ENCODE measurements at places on chromosomes 16 and 17.

- DNase-seq, result no peak
These were observed 9.1 kb downstream of the SLX4 start for GRCh38 chr16:3602320-3602653.

DNA sequence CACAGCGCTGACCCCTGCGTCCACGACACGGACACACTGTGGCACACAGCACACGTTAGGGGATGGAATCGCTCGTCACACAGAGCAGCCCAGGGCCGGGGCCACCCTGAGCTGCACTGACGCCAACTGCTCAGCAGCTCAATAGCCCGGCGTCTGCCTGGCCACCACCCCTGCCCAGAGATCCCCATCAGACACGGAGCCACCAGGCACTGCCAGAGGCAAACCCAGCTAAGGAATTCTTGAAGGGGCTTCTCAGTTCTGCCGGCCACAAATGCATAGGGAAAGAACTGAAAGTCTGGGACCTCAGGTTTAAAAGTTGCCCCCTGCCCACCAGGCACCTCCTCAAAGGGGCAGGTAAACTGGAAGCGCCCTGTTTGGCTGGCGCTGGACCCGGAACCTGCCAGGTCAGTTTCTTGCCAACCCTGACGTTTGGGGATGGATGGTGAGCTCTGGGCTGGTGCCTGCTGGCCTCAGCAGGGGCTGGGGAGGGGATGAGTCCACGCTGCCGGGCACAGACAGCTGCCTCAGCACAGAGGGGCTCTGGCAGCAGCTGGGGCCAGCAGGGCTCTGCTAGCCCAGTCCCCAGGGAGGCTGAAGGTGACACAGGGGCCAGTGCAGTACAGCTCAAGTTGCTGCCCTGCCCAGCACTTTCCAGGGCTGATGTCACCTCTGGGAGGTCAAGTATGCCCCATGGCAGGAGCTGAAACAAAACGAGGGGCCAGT, 33.2 kb downstream of the TIMM22 start:
- DNase-seq, result no peak

DNA sequence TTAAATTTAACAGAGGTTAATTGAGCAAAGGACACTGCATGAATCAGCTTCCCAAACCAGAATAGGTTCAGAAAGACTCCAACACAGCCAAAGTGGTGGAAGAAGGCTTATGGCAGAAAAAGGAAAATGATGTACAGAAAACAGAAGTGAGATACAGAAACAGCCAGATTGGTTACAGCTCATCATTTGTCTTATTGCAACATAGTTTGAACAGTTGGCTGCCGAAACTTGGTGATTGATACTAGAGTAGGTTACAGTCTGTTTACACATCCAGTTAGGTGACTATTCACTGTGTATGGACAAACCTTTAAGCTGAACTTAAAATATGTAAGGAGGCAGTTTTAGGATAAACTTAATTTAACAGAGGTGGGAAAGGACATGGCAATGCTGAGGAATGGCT, 18.3 kb downstream of the TMEM100 start:
- DNase-seq, result no peak

DNA sequence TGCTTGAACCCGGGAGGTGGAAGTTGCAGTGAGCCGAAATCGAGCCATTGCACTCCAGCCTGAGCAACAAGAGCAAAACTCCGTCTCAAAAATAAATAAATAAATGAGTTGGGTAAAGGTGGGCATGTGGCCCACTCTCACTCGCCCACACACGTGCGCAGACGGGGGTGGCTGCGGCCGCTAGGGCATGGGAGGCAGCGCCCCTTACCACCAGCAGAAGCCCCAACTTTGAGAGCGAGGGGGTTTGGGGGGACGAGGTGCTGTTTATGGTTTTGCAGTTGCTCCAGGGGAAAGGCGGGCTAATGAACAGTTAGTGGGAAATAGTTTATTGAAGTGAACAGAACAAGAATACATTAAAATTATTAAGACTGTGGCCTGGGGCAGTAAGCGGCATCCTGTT, 14.9 kb upstream of the RBFOX3 start:
- DNase-seq, result no peak

GRCh38 chr16:27040732-27041131, 26.0 kb upstream of the C16orf82 start:
- no peak for DNase-seq

DNA sequence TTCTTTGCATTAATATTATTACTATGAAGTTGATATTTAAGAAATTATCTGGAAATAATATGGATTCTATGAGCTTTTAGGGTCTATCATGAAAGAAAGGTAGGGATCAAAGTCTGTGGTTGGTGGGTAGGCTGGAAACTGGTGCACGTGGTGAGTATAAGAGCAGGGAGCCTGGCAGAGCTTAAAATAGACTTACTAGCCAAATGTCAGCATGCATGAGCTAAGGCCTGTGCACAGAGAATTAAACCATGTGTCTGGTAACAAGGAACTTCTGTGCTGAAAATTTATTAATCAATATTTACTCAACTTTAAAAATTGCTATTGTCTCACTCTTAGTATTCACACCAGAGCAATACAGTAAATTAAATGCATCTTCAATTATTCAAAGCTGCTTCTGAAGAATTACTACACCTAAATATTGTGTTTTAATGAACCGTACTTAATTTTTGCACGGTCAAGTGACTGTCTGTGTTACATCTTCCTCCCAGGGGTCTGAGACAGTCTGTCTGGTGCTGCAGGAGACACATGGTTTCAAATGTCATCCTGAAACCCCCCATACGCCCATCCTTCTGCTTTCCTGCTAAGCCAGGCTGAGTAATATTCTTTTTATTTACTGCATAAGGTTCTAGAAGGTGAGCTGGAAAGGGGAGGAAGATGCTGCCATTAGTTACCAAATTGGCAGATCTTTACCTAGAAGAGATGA, 161.0 kb upstream of the NLRP1 start:
- no peak for DNase-seq

DNA sequence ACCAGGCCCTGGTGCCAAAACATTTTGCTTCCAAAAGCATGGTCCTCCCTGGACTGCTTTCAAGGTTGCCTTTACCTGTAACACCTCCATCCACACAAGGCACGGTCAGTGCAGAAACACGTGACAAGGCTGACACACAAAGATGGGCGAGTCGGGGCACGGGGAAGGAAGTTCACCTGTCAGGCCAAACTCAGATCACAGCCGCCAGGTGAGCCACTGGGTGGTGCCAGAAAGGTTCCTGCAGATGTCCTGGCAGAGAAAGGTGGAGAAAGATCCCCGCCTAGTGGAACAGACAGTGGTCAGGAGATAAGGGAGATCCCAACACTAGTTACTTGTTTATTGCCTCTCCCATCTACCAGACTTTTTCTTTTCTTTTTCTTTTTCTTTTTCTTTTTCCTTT, 155.3 kb downstream of the AIPL1 start:
- DNase-seq, result no peak

DNA sequence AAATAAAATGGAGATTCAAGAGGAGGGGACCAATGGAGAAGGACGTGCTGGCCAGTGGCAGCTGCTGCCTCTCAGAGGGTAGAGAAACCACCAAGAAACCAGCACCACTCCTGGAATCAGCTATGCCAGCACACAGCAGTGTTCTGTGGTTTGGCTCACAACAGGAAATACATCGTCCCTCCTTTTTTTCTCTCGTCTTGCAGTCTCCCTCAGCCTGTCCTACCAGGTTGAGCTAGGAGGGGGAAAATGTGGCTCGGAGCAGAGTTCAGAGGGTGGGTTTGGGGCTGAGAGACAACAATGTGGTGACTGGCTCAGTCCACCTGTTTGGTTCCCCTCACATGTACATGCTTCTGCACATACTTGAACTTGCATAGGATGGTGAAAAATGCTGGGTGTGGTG, 19.9 kb upstream of the SLC16A5 start:
- DNase-seq, result no peak

- DNase-seq, result no peak
These were observed 26.1 kb upstream of the TOB1 start for GRCh38 chr17:50892101-50892776.

- DNase-seq, result peak; percentile 33
These were observed 532 bp downstream of the KDM6B start for GRCh38 chr17:7834542-7834956.

DNA sequence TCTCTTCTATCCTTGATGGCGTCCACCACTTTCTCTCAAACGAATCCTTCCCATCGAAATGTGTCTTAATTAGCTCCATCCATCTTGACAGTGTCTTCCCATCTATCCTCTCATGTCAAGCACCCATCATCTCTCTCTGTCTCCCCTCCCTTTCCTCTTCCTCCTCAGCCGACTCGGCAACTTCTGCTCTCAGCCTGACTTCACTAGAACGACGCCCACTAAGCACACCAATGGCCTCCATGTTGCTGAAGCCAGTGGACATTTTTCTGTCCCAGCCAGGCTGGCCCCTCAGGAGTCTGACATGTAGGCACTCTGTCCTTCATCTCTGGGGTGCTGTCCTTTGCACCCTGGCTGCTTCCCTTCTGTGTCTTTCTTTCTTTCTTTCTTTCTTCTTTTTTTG, 2.5 kb upstream of the SPATA20 start:
- DNase-seq, result no peak

GRCh38 chr17:60060474-60060873, 18.2 kb downstream of the HEATR6 start:
- no peak for DNase-seq

GRCh38 chr16:3171855-3172593, 16.0 kb upstream of the OR1F1 start:
- peak; percentile 48 for DNase-seq

- DNase-seq, result no peak
These were observed 13.9 kb downstream of the GNGT2 start for GRCh38 chr17:49196520-49196919.

- DNase-seq, result peak; percentile 83
These were observed at the start of gene RAB34 for GRCh38 chr17:28717578-28718332. RAB34 (minus strand) TSS chr17:28717868; CDS start chr17:28717266, 602 bp downstream.

GRCh38 chr16:16131659-16132058, 91.6 kb downstream of the ABCC6 start:
- DNase-seq, result no peak

DNA sequence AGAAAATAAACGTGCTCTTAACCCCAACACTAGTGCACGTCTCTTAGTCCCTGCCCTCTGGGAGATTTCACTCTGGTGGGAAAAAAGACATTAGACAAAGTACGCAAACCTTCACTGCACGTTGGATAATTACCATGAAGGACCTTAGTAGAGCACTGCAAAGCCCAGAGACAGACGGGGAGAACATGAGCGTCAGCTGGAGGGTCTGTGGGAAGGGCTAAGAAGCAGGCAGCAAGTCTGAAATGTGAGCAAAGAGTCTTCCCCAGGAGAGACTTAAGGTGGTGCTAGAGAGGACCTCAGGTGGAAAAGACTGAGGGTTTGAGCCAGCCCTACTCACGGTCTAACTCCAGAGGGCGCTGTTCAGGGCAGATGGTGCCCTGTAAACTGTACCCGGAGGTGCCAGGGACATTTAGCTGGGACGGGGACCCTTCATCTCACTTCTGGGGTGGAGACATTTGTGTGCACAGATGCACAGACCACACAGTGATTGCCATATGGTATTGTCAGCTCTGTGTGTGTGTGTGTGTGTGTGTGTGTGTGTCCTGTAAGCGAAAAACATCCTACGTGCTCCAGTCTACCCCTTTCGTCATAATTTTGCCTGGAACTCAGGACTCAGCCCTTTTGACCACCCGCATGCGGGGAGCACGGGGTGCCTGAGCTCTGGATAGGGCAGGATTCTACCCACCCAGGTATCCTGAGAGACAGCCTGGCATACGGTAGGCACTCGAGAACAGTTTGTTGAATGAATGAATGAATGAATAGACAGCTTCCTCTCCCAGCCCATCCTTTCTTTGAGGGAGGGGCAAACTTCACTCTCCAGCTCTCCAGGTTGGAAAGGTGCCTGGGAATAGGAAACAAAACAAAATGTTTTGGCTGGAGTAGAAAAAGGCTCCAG, 10.1 kb upstream of the STAC2 start:
- DNase-seq, result peak; percentile 83

- no peak for DNase-seq
These were observed 7.6 kb downstream of the SCPEP1 start for GRCh38 chr17:56985371-56986162.

- DNase-seq, result no peak
These were observed 41.5 kb downstream of the CPNE2 start for GRCh38 chr16:57133886-57134285.

- no peak for DNase-seq
These were observed 24.9 kb downstream of the SAP30BP start for GRCh38 chr17:75691801-75692626.

DNA sequence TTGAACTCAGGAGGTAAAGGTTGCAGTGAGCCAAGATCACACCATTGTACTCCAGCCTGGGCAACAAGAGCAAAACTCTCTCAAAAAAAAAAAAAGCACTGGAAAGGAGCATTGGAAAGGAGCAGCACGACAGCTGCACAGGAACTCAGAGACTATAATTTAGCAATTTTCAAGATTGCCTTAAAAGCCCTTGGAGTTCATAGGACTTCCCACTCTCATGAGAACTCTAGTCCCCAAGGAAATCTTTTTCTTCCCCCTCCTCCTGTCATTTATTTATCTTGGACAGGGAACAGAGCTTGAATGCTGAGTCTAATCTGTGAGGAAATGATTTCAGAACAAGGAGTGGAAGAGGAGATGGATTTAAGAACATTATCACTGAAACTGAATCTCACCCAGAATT, 69.0 kb downstream of the PLXDC1 start:
- DNase-seq, result peak; percentile 67

GRCh38 chr17:70024253-70024652, 50.8 kb upstream of the KCNJ16 start:
- no peak for DNase-seq

- DNase-seq, result no peak
These were observed 42.1 kb downstream of the TK2 start for GRCh38 chr16:66507731-66508239.

DNA sequence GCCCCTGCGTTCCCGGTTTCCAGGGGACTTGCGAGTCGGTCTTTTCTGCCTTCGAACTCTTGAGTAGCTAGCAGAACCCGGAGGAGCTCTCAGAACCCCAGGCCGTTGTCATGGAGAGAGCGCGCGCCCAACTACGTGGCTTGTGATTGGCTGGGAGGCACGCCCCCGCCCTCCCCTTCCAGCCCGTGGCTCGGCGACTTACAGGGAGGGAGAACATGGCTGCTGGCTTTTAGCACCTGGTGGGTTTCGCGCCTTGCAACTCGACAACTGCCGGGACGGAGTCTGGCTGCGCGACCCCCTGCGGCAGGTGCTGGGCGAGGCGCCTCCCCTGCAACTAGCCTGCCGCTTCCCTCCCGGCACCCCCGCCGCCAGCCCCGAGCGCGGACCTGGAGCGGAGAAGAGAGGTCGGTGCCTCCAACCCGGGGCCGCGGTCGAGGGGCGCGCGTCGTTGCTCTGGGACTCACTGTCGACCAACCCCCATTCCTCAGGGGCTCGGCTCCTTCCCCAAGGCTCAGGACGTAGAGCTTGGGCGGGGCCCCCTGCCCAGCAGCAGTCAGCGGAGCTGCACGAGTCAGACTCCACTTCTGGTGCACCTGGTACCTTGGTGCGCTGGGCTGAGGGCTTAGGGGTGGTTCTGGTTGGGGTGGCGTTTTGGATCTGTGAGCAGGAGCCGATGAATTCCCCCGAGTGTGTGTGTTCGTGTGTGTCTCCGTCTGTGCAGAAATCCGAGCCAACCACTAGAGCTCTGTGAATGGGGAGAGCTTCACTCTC, 9.0 kb upstream of the ZFP90 start:
- DNase-seq, result peak; percentile 90

DNA sequence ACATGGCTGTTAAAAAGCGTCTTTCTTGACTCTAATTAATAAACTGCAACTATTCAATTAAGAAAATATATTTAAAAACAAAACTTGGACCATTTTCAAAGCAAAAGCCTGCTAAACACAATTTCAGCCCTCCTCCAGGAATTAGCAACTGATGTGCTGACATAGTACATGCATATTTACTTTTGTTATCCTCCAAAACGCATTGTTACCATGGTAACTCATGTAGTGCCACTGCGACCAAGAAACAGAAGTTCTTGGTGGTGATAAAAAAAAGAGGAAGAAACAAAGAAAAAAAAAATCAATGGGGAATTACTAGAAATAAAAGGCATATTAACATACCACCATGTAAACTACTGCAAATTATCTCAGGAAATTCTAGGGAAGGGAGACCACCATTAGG, 793.4 kb upstream of the CDH8 start:
- no peak for DNase-seq

Data from choroid plexus epithelial cell (primary cell).